ENCODE measurements at places on chromosomes 1 and 21.

DNA sequence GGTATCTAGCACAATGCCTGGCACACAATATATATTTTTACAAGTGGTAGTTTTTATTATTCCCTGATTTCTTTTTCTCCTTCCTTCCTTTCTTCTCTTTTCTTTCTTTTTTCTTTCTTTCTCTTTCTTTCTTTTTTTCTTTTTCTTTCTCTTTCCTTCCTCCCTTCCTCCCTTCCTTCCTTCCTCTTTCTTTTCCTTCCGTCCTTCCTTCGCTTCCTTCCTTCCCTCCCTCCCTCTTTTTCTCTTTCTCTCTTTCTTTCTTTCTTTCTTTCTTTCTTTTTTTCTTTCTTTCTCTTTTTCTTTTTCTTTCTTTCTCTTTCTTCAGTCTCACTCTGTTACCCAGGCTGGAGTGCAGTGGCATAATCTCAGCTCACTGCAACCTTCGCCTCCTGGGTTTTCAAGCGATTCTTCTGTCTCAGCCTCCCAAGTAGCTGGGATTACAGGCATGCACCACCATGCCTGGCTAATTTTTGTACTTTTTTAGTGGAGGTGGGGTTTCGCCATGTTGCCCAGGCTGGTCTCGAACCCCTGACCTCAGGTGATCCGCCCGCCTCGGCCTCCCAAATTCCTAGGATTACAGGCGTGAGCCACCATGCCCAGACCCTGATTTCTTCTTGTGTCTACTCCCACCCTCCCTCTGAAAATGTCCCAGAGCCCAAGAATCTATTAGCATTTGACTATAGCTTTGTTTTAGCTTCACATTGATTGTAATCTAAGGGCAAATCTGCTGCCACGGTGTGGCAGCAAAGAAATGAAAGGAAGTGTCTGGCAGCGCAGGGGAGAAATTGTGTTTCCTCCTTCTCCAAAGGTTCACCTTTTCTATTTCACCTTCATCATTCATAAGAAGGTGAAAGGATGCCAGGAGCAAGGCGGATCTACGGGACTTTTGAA is 19.9 kb upstream of the ABCB10 start:
- DNase-seq: no peak

DNA sequence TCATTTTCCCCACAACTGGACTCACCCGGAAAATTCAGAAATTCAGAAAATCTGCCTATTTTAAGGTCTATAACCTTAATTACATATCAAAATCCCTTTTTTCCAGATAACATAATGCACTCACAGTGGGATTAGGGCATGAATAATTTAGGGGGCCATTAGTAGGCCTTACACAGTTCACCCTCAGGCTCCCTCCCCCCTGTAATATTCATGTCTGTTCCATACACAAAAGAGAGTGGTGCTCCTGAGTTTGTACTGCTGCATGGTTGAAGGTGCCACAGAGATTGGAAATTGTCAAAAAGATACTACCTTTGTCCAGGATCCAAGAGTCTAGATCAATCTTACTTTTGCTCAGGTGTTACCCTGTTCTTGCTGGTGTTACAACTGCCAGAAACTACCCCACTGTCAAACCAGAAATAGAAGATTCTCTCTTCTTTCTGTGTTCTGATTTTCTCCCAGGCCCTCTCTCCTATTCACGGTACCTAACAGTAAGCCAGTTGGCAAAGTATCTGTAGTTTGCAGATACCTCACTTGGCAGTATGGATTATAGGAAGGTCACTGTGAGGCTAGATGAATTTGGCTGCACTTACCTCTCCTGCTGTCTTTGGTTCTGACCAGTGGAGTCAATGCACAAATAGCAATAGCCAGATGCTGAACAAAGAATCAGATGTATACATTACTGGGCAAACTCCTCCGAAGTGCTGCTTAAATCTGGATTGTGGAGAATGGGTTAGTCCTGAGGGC is 53.2 kb downstream of the C1orf198 start:
- no peak for DNase-seq

DNA sequence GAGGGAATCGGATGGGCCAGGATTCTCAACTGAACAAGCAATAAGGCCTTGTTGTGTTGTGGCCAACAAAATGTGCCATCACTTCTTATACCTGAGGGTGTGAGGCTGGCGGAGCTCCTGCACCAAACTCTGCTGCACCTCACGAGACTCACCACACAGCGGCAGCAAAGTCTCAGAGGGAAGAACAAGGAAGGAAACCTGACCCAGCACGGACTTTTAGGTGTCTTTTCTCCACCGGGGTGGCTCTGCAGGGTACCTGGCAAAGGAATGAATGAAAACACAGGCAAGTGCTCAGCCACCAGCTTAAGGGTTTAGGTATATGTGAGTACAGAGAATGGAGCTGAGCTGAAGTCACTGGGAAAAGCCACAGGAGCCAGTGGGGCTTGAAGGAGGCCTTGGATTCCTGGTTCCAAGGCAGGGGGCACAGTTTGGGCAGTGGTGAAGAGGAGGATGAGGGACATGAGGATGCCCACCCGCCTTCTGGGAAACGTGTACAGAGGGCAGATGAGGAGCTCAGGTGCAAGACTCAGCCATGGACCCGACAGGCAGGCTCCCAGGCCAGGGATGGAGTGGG is 31.1 kb upstream of the HSD3B1 start:
- DNase-seq: peak; percentile 21

DNA sequence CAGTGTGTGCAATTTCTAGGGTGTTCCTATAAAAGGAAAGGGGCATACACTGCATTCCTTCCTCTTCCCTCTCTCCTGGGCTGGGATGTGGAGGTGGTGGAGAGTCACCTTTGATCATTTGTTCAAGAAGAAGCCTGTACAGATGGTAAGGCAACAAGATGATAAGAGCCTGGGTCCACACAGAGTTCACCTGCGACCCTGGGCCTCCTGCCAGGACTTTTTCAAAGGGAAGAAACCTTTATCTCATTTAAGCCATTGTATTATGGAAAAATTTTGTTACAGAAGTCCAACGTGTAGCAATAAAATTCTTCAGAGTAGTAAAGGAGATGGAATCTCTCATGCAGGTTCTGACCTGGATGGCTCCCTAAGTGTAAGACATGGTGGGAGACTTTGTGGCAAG is 189.1 kb downstream of the MIS18A start:
- DNase-seq: no peak

DNA sequence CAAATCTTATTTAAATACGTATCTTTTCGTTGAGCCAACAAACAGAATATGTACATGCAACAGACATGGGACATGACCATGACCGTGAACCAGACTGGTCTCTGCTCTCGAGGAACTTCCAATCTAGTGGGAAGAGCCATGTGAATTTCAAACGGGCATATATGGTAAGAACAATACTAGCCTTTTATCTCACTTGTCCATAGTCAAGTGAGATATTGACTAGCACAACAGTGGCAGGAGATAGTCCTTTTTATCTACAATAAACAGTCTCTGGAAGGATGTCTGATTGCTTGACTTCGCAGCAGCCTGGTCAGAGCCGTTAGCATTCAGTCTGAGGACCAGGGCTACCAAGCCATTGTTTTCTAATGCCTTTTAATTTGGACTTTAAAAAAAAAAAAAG is 12.6 kb upstream of the PLA2G2C start:
- no peak for DNase-seq

DNA sequence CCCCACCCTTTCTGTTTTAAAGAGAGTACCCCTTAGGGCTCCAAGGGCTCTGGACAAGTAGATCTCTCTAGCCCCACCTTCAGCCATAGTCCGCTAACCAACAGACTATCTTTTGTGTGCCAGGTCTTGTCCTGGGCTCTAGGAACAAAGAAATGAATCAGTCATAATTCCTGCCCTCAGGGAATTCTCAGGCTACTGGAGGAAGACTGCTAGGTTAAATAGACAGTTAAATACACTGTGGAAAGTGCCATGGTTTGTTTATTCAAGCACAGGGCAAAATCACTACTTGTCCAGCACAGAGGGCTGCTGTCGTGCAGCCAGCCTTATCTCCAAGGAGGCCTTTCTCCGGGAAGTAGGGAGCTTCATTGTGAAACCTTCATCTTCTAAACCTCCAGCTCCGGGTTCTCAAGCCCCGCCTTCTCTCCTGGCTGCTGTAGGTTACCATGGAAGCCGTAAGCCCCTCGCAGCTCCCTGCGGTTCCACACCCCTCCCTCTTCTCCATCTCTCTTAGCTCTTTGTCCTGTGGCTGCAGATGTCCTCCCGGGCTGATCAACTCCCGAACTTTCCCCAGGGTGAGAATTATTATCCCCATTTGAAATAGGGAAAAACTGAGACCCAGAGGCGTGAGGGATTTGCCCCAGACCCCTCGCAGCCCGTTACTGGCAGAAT is 29.8 kb downstream of the SHISAL2A start:
- peak; percentile 55 for DNase-seq

GRCh38 chr1:226525750-226526149 is 22.8 kb upstream of the STUM start:
- DNase-seq: no peak

GRCh38 chr1:95966866-95967265 is 732.9 kb downstream of the RWDD3 start:
- no peak for DNase-seq

GRCh38 chr1:19398309-19398760 is 86.2 kb downstream of the SLC66A1 start:
- DNase-seq: no peak

DNA sequence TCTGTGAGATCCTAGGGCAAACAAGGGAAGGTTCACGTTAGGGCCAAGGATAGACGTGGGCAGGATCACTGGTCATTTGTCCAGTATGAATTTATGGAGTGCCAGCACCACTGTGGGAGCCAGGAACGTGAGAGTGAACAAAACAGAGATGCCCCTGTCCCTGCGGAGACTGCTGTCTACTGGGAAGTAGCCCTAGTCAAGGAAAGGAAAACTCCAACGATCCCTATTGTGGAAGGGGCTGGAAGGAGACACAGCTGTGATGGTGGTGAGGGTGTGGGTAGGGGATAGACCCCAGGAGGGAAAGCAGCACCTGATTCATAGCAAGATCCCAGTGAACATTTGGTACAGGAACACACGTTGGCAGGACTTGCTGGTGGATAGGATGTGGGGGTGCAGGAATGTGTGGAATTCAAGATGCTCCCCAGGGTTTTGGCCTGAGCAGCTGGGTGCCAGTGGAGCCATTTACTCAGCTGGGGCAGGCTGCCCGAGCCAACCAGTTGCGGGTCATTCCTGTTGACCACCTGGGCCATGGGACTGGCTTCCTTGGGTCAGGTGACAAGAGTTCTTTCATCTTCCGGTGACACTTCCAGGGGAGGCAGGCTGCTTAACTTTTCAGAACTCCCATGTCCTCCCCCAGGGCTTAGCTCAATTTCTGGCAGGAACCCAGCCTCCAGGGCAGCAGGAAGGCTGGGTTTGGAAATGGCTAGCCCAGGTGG is 1.2 kb upstream of the ATP13A2 start:
- DNase-seq: no peak

DNA sequence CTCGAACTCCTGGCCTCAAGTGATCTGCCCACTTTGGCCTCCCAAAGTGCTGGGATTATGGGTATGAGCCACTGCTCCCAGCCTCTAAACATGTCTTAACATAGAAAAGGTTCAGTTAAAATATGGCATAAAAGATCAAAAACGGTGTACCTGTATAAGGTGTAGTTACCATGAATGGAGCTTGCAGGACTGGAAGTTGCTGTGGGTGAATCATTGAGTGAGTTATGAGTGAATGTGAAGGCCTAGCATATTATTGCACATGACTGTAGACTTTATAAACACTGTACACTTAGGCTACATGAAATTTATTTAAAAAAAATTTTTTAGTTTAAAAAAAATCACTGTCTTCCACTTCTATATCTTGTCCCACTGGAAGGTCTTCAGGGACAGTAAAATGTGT is 15.7 kb downstream of the ABCD3 start:
- no peak for DNase-seq

DNA sequence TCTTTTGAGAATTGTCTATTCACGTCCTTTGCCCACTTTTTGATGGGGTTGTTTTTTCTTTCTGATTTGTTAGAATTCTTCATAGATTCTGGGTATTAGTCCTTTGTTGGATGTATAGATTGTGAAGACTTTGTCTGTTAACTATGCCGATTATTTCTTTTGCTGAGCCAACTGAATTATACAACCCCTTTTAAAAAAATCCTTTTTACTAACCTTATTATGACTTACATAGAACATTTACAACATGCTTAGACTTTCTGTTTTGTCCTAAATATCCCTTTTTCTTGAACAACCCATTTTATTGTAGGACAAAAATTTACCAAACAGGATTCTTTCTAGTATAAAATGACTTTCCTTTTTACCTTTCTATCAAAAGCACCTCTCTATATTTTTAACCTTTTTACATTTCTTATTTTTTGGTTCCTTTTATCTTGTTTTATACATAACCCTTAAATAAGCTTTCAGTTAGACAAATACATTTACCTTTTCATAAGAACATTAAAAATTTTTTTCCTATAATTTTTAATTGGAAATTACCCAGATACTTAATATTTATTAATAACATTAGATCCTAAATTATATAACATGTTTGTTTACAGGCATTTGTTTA is 70.4 kb upstream of the TTLL7 start:
- peak; percentile 4 for DNase-seq

DNA sequence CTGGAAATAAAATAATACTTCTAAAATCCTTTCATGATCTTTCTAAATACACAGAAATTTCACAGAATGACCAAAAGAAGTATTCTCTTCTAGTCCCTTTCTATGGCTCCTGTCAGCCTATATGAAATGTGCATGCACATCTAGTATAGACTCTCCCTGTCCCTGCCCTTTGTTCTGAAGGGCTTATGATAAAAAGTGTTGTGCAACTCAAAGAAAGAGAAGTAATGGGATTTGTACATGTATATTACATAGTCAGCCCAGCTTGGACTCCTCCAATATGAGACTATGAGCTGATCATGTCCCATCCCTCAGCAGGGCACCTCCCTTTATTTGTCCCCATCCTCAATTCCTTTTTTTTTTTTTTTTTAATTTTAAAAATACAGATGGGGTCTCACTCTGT is 42.1 kb upstream of the LAX1 start:
- DNase-seq: no peak

GRCh38 chr1:43448955-43449707 is 4.6 kb downstream of the HYI start:
- DNase-seq: no peak

- DNase-seq: no peak
These were observed 86.0 kb downstream of the LRRC53 start for GRCh38 chr1:74426208-74426937.

GRCh38 chr1:61299463-61299862 is 217.1 kb downstream of the NFIA start:
- DNase-seq: no peak
